ENCODE measurements at places on chromosomes 16 and 17. TPM values are rescaled to one million over a fixed set of nuclear protein-coding genes. Genes with fewer than 3 reads are reported as not detected.

Gene BCL6B
- total RNA-seq: 0.83 TPM

Gene SECTM1
- total RNA-seq: 15.6 TPM

Gene ABCC11
- under 0.01 TPM for total RNA-seq

Gene CCL2
- total RNA-seq: 57.9 TPM

Gene RUNDC3A
- total RNA-seq: 0.43 TPM

Gene WFIKKN1
- total RNA-seq: 0.14 TPM

Gene TMEM204
- total RNA-seq: 14.1 TPM

Gene SLFN14
- total RNA-seq: not detected

Gene FNDC8
- total RNA-seq: not detected

Gene KCNG4
- total RNA-seq: not detected

Gene MYOCD
- 9.8 TPM for total RNA-seq

Gene MT1A
- 0.28 TPM for total RNA-seq

Gene SYT17
- under 0.01 TPM for total RNA-seq

Gene USP43
- under 0.01 TPM for total RNA-seq

Gene ARL6IP1
- total RNA-seq: 106 TPM

Gene MYH11
- total RNA-seq: 0.09 TPM

Gene CCL4
- not detected for total RNA-seq

Gene HEXIM2
- 10.7 TPM for total RNA-seq
